H4 (cell line): ENCODE measurements at places on chromosomes 5 and 9. TPM values are rescaled to one million over a fixed set of nuclear protein-coding genes. Genes with fewer than 3 reads are reported as not detected.

IGIP gene
- total RNA-seq = 1.9 and 2.1 TPM in 2 replicates

GRCh38 chr9:28848671-28849070 lies 1275.4 kb upstream of the C9orf72 start:
- no peak for DNase-seq

RC3H2 gene
- total RNA-seq = 16.4 and 28.7 TPM in 2 replicates

GRCh38 chr5:111742177-111742994 lies 14.6 kb downstream of the NREP start:
- peak; percentile 56 for DNase-seq

TYRP1 gene
- 3.8 and 5.9 TPM in 2 replicates for total RNA-seq

- peak; percentile 74 for DNase-seq
Observed at GRCh38 chr5:181160152-181160754, 12.9 kb downstream of the OR2V2 start.

DNA sequence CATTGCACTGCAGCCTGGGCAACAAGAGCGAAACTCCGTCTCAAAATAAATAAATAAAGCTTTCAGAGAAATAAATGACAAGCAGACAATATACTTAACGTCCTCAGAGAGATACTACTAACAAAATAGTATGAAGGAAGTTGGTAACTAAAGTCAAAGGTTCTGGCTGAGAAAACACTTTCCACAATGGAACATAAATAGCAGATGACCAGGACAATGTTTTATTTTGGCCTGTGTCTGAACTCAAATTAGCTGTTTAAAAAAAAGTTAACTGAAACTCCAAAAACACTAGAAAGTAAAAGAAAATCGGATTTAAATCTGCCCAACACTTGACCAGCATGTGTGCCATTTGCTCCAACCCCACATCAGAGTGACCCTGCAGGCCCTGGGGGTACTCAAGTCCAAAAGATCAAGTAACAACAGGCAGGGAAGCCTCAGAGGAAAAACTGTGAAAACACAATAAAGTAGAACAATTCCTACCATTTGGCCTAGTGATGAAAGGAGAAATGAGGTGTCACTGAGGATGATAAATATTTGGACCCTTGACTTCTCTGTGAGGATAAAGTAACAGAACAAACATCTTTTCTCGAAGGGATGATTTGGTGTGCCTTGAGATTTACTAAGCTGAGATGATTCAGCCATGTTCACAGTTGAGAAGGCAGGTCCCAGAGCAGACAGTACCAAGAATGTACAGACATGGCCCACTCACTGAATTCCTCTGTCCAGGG lies 47.7 kb downstream of the LHFPL2 start:
- DNase-seq = no peak

HRCT1 gene
- 0.41 TPM in 1 of 2 replicates, not detected in the other for total RNA-seq

DNA sequence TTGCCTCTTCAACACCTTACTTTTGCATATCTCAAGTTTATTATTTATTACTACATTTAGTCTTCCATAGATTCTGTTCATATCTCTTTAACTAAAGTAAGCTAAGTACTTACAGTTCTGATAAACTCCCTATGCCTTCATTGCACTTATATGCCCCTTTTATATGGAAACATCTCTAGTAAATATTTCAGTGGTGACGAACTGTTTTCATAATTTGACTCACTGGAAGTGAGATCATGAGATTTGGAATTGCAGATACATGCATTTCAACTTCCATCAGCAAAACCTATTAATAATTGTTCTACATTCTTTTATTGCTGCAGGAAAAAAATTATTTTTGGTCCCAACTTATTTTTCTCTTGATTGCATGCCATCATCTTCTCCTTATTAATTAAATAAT lies 263.5 kb downstream of the CD180 start:
- DNase-seq = no peak

FOXD4L6 gene
- total RNA-seq = 0.14 TPM in 1 of 2 replicates, not detected in the other

DNA sequence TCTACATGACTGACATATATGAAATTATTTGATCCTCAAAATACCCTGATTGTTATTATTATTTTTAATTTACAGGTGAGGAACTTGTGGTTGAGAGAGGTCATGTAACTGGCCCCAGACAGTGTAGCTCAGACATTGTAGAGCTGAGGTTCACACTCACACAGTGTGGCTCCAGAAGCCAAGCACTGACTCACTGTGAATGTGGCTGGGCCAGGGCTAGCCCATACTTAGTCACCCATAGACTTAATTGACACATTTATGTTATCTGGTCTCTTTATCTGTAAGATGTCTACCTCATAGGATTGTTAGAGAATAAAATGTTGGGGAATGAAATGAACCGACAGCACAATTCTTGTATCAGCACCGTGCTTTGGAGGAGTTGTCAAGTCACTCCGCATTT lies 24.9 kb upstream of the CCDC112 start:
- DNase-seq = no peak

TAF11L5 gene
- total RNA-seq = not detected in 2 replicates

DNA sequence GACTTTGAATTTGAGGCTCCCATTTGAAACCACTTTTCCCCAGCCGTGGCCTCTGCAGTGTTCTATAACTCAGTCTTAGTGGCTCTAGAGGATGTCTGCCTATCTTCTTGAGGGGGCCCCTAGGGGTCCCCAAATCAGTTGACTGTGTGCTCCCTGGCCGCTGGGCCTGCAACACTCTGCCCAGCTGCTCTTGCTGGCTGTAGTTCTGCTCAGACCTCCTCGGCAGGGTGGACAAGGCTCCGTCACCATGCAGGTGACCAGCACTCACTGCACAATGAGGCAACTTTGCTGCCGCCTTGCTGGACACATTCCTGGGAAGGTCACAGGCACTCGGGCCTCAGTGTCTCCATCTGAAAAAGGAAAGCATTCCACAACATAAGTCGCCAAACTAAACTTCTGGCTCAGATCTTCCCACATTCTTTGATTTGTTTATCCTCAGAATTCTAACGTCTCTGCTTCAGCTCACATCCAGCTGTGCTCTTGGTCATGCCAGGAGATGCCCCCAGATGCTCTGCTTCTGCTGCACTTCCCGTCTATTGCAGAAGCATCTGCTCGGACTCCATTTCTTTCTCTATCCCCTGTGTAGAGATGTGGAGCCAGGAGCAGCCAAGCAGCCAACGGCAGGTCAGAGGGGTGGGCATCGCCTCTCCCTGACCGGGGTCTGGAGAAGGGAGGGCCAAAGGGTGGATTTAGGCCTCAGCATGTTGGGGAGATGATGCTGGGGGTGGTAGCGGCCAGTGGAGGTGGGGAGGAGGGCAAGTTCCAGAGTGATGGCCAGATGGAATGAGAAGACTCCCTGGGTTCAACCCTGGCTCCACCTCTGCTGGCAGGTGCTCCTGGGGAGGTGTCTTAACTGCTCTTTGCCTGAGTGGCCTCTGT lies 133.6 kb downstream of the MVB12B start:
- DNase-seq = no peak

GRCh38 chr9:91391412-91391811 lies 29.7 kb upstream of the AUH start:
- DNase-seq = no peak
